T-helper 1 cell (primary cell): ENCODE measurements at places on chromosomes 7 and 10.

GRCh38 chr7:95290166-95290830, 34.0 kb downstream of the PON1 start:
- no peak for DNase-seq

DNA sequence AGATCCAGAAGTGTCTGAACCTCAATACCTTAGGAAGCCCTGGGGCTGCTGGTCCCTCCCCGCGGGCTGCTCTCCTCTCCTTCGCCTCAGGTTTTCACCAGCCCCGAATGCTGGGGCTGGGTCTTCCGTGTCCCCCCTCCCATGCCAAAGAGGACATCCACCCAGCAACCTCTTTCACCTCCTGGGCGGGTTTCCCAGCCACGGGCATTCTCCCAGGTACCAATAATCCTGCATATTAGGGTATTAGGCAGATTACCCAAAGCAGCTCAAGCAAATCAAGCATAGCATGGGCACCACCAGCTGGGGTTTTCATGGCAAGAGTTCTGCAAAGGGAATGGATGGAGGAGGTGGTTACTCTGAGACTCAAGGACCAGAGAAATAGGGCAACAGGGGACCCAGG, 224.4 kb downstream of the KCNMA1 start:
- no peak for DNase-seq

DNA sequence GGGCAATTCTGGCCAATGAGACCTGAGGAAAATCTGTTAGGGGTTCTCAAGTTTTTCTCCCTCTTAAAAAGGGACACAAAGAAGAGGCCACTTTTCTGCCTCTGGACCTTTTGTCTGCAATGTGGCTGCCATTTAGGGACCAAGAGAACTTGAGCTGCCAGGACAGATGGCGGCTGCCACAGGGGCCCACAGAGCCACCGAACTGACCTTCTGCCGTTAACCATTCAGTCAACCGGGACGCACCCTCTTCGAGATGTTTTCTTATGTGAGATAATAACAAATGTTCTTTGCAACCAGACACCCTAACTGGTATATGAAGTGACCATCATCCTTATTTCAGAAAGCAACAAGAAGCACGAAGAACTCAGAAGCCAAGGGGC, 29.2 kb downstream of the GSDME start:
- DNase-seq = no peak

DNA sequence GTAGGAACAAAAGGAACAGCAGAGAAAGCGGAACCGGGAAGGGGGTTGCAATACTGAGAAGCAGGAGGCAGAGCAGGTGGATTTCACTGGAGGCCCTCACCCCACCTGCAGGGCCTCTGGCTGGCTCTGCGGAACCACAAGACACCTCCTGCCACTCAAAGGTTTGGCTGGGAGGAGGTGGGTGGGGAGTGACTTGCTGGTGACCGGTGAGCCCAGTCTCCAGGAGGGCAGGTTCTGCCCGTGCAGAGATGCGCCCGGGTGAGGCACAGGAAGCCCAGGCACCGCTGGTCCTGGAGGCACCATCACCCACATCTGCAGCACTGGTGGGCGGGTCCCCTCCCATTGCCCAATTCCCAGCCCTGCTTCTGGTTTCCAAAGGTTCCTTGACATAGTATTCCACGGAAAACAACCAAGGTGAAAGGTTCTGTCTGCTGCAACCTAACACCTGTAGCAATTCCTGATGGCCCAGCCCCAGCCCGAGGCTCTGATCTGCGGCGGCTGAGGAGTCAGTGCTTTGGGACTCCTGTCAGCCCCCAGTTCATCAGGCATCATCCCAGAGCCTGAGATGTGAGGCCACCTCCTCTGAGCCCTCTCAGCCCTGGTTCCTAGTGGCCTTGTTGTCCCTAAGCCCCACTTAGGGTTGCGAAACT, 64.4 kb downstream of the CALML3 start:
- no peak for DNase-seq

DNA sequence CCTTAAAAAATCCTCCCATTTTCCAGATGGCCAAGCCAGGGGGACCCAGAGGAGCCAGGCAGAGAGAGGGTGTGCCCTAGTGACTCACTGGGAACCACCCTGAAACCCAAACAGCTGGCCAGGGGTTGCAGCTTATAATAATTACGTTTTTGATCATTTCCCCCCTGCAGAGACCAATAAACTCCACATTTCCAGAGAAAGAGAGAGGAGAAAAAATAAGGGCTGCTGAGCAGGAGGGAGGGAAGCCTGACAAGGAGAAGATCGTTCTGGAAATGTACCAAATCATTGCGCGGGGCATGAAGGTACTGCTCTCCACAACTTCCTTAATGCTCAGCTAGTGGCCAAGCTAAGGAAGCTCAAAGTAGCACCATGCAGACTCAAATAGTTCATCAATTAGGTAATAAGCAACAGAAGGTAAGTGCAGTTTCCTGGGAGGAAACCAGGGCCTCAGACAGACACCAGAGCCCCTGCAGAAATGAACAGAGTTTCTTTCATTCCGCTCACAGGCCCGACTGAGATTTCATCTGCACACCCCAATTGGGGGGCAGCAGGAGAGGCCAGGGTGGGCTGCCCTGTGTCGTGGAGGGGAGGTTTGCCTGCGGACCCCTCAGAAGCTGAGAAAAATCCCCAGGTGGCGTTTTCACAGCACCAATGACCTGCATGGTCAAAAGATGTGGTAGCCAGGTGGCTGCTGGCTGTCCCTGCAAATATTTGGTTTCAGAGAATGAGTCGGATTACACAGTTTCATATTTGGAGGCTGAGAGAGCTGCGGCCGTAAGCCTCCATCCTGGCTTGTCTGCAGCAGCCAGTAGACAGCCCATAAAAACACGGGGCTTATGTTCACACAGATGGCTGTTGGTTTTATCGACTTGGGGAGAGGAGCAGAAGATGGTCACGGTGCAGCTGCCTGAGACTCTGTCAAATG, 153.2 kb upstream of the LYZL2 start:
- DNase-seq = no peak

GRCh38 chr10:128494665-128495064, 368.4 kb upstream of the MKI67 start:
- no peak for DNase-seq

DNA sequence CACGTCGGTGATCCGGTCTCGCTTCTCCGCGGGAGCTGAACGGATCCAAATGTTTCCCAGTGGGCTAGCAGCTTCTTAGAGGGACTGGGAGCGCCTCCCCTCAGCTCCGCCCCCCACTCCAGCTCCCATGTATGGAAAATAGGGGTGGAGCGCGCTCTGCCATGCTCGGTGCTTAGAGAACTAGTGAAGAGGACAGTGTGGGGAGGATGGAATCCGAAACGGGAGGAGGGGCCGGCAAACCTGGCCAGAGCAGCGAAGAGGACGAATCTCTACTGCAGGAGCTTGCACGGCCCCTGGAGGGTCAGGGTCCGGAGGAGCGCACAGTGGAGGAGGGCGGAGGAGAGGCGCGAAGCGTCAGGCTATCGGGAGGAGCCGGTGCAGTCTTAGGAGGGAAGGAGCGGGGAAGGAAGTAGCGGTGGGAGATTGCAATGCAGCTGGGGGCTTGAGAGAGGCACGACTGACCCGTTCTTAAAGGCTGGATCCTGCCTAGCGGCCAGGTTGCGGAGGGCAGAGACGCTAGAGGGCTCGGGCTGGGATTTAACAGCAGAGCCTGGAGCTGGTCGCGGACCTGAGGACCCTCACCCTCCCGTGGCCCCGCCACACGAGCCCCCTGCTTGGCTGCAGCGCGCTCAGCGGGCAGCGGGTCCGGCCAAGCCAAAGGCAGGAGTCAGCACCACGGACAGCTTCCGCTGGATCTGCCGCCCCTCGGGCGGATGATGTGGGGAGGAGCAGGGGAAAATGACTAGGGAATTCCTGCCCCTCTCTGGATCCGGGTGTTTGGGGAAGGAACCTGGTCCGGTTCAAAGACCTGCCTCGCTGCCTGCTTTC, at the start of gene PRLHR:
PRLHR (minus strand) TSS at position 51 of the 828 bp plus-strand sequence. CDS start 404 bp downstream, outside the sequence.
- no peak for DNase-seq

GRCh38 chr10:93995182-93995581, 1.5 kb downstream of the PLCE1 start:
- DNase-seq = no peak

GRCh38 chr10:30671026-30671616, 41.6 kb upstream of the LYZL2 start:
- DNase-seq = no peak

- DNase-seq = no peak
These were observed 203.5 kb downstream of the CHCHD3 start for GRCh38 chr7:132878204-132878919.

DNA sequence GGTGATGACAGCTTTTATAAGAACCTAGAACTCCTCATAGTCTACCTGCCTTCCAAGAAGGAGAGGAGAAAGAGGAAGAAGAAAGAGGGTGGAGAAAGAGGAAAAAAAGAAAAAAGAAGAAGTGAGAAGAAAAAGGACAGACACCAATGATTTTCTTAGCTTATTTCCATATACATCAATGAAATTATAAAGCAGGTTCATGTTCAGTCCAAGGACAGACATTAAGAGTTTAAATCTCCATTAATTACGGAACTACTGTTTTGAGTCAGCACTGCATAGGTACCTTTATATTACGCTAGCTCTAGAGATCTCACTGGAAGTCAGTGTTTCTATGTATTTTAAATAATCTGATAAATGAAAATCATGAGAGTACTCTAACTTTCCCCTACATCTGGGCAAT, 309.0 kb upstream of the HGF start:
- no peak for DNase-seq

- no peak for DNase-seq
These were observed 253.5 kb upstream of the TEX47 start for GRCh38 chr7:89049043-89049442.

DNA sequence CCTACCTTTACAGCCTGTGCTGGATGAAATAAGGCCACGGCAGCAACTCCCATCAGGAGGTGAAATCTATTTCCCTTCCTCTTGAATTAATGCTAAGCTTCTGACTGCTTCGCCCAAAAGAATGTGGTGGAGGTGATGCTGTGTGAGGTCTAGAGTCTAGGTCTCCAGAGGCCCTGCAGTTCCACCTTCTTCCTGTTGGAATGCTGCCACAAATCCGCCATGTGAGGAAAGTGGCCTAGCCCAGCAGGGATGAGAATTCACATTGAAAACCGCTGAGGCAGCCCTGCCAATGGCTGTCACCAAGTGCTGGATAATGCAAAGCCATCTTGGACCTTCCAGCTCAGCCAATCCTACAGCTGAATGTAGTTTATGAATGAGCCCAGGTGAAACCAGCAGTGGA, 28.0 kb downstream of the RHOBTB1 start:
- DNase-seq = no peak
